ENCODE measurements at places on chromosomes 4 and X.

- DNase-seq = no peak
Observed at GRCh38 chr4:132026166-132026565, 1122.9 kb upstream of the PCDH10 start.

DNA sequence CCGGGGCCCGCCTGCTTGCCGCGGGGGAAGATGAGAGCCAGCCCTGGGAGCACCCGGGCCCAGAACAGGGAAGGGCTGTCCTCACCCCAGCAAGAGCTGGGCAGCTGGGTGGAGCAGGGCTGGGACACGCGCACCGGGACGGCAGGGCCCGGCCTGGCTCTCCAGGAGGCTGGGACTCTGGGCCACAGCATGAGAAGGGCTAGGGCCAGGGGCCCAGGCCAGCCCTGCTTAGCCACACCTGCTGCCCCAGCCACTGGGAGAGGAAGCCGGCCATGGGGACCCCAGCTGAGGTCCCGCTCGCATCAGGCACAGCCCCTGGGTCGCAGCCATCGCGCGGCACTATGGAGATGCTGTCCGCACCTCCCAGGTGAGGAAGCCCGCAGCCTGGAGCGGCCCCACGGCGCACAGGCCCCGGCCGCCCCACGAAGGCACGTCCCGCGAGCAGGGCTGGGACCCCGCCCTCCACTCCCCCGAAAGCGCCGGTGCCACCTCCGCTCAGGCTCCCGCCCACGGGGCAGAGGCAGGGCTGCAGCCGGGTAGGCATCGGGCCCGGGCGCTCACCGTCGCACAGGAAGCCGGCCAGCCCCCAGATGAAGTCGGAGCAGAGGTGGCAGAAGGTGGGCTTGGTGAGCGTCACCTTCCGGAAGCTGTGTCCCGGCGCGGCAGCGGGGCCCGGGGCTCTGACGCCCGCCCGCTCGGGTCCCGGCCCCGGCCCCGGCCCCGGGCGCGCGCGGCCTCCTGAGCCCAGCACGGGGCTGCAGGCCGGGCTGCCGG is 531 bp downstream of the DGKQ start:
- no peak for DNase-seq

DNA sequence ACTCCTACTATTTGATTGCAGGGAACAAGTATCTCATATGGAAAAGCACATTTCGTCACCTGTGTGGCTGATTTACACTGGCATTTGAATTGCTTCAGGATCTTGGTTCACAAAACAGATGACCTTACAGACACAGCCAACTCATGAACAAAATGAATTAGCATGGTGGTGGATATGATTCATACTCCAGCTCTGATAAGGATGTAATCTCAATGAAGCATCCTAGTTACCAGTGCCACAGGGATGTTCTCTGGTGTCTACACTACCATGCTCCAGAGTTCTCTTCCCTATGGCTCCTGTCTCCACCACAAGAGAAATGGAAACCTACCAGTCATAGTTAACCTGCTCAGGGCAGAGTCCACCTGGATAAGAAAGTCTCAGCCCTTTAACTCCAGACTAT is 40.7 kb downstream of the TEC start:
- no peak for DNase-seq

GRCh38 chr4:140046016-140046415 is 108.0 kb downstream of the MAML3 start:
- DNase-seq = no peak

- DNase-seq = peak; percentile 31
Observed at GRCh38 chrX:95974096-95974470, 710.6 kb upstream of the DIAPH2 start.
